Activated T-helper 1 cell treated with anti-CD3 and anti-CD28 coated beads, Interleukin-12 subunit alpha, Interleukin-12 subunit beta, Interleukin-2, Interleukin-4 antibody, amounts not matched to agents 30 ng/mL and 10 ng/mL and 1 ng/mL, durations not matched to agents 14 hours and 24 hours and 36 hours (primary cell): ENCODE measurements at places on chromosomes 7 and 10. TPM values are rescaled to one million over a fixed set of nuclear protein-coding genes. Genes with fewer than 3 reads are reported as not detected.

DNA sequence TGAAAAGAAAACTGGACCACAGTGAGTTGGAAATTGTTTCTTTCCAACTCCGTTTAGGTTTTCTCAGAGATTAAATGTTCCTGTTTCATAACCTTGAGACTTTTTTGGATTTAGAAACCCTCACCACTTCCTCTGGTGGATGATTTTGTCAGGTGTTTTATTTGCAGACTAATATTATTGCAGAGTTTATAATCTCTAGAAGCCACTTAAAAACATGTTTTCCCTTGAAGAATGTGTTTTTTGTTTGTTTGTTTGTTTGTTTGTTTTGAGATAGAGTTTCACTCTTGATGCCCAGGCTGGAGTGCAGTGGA is 520 bp upstream of the MICU1 start:
- H3K4me3 ChIP-seq, result peak overlapping the region; percentile 96
- no peak for DNase-seq
- H3K27me3 ChIP-seq, result peaks cover 6% of the 10 kb centered on the region
- peak overlapping the region; percentile 94 for H3K27ac ChIP-seq
- peaks cover 13% of the 10 kb centered on the region for H3K4me1 ChIP-seq

DNA sequence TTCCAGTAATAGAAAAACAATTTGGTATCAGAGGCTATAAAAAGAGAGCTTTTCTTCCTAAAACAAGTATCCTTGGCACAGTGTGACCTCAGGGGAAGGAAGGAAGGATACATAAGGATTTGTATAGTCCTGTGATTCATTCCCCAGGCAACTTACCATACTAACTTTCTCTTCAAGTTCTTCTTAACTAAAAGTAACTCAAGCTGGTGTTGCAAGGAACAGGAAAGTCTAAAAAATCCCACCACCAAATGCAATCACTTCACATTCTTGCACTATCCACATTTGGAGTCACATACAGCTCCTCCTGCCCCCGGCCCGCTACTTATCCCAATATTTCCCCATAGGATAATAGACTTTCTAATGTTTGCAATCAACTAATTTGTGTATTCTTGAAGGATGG is 84.8 kb downstream of the PRKAG2 start:
- DNase-seq, result no peak
- no peak overlapping the region for H3K27ac ChIP-seq
- H3K4me1 ChIP-seq, result peaks cover 6% of the 10 kb centered on the region
- H3K36me3 ChIP-seq, result no peaks in the 10 kb centered on the region

DNA sequence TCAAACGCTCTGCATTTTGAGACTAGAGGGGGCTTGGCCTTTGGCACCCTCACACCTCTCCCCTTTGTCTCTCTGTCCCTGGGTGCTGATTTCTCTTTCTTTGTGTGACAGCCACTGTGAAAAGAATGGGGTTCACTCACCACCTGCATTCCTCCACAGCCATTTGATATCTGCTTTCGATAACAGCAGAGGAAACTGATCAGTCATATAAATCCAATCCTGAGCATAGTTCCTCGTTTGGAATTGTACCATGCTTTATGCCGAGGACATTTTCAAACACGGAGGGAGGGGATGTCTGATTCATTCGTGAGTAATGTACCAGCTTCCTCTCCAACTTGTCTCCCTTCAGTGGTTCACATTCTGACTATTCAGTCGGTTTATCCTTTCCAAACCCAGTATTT is 15.8 kb downstream of the MET start:
- no peaks in the 10 kb centered on the region for H3K4me1 ChIP-seq
- H3K27ac ChIP-seq, result no peak overlapping the region
- no peak overlapping the region for H3K4me3 ChIP-seq
- peaks cover 25% of the 10 kb centered on the region for H3K27me3 ChIP-seq

NRF1 gene
- total RNA-seq, result 22.8 and 25.9 TPM in 2 replicates

GRCh38 chr7:26690135-26690805 is 174.1 kb downstream of the SKAP2 start:
- no peaks in the 10 kb centered on the region for H3K4me1 ChIP-seq
- DNase-seq, result no peak
- H3K27me3 ChIP-seq, result peaks cover 10% of the 10 kb centered on the region
- no peaks in the 10 kb centered on the region for H3K36me3 ChIP-seq
- no peak overlapping the region for H3K27ac ChIP-seq

GRCh38 chr10:96576277-96576980 is 10.4 kb downstream of the TM9SF3 start:
- no peaks in the 10 kb centered on the region for H3K27me3 ChIP-seq
- no peak overlapping the region for H3K27ac ChIP-seq
- DNase-seq, result no peak
- H3K36me3 ChIP-seq, result peaks cover 23% of the 10 kb centered on the region
- peaks cover 37% of the 10 kb centered on the region for H3K4me1 ChIP-seq
- no peak overlapping the region for H3K4me3 ChIP-seq

KNDC1 gene
- total RNA-seq, result 0.22 and 0.54 TPM in 2 replicates

SDK1 gene
- total RNA-seq, result 0.08 and 0.15 TPM in 2 replicates

DNA sequence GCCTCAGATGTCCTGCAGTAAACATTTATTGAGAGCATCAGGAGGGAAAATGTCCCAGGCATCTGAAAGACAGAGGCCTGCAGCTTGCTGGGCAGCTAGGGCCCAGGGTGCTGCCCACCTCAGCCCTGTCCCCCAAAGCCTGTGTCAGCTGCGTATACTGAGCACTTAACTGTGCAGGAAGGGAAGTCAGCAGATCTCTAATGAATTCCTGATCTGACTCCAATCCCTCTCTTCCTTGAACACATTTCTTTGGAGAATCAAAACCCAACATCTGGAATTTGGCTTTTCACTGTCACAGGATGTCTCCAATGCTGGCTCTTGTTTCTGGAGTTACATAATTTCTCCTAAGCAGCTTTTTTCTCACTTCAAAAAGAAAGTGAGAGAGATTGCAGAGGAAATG is 364.7 kb upstream of the NFE2L3 start:
- DNase-seq, result no peak
- H3K4me3 ChIP-seq, result no peak overlapping the region
- H3K27ac ChIP-seq, result no peak overlapping the region
- H3K4me1 ChIP-seq, result no peaks in the 10 kb centered on the region
- H3K36me3 ChIP-seq, result no peaks in the 10 kb centered on the region

GRCh38 chr7:25831062-25831691 is 320.8 kb upstream of the NFE2L3 start:
- peaks cover 5% of the 10 kb centered on the region for H3K27me3 ChIP-seq
- no peak overlapping the region for H3K4me3 ChIP-seq
- DNase-seq, result no peak
- no peaks in the 10 kb centered on the region for H3K4me1 ChIP-seq
- no peaks in the 10 kb centered on the region for H3K36me3 ChIP-seq

VWA2 gene
- not detected in 2 replicates for total RNA-seq

RGS10 gene
- total RNA-seq, result 142 and 150 TPM in 2 replicates

- H3K36me3 ChIP-seq, result peaks cover 13% of the 10 kb centered on the region
- DNase-seq, result no peak
- H3K4me3 ChIP-seq, result no peak overlapping the region
- H3K27ac ChIP-seq, result no peak overlapping the region
- peaks cover 3% of the 10 kb centered on the region for H3K27me3 ChIP-seq
Observed at GRCh38 chr10:110323503-110323902, 18.8 kb upstream of the SMNDC1 start.

PNLIPRP3 gene
- not detected in 2 replicates for total RNA-seq

DNA sequence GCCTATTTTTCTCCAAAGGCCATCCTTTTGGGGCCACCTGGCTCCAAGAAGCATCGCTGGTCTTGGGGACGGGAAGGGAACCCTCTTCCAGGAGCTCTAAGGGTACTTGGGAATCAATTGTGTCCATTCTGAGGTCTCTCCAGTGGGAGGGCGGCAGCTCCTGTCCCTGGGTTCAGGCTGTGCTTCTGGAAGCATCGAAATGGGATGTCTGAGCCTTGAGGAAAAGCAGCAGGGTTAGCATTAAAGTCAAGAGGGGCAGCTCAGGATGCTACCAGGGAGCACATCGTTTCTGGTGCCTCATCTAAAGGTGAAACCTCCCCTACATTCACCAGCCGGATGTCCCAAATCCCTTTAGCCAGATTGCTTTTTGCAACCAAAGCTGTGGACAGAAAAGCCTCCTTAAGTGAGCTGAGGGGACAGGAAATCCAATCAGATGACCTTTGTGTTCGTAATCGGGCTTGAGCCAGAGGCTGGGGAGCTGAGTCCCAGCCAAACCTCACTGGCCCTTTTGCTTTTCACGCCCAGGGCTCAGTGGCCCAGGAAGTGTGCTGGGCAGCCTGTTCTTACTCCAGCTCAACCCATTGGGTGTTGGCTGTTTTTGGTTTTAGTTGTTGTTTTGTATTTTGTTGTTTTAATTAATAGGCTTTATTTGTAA is 88.8 kb upstream of the ANLN start:
- H3K36me3 ChIP-seq, result peaks cover 3% of the 10 kb centered on the region
- no peak overlapping the region for H3K27ac ChIP-seq
- no peaks in the 10 kb centered on the region for H3K27me3 ChIP-seq
- no peak overlapping the region for H3K4me3 ChIP-seq

DNA sequence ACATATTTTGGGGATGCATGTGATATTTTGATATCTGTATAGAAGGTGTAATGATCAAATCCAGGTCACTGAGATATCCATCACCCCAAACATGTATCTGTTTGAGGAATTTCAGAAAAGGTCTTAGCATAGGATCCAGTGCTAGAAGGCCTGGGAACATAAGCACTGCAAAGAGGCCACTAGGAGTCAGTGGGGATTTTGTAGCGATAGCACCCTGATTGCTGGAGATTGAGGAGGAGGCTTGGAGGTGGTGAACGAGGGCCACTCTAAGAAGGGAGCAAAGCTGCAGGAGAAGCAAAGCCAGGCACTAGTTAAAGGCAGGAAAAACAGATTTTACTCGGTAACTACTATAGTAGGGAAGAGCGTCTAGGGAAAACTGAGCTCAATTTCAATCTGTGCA is 324.0 kb downstream of the LHFPL3 start:
- H3K4me3 ChIP-seq, result no peak overlapping the region
- H3K27me3 ChIP-seq, result peaks cover 9% of the 10 kb centered on the region
- DNase-seq, result no peak
- no peak overlapping the region for H3K27ac ChIP-seq

DNA sequence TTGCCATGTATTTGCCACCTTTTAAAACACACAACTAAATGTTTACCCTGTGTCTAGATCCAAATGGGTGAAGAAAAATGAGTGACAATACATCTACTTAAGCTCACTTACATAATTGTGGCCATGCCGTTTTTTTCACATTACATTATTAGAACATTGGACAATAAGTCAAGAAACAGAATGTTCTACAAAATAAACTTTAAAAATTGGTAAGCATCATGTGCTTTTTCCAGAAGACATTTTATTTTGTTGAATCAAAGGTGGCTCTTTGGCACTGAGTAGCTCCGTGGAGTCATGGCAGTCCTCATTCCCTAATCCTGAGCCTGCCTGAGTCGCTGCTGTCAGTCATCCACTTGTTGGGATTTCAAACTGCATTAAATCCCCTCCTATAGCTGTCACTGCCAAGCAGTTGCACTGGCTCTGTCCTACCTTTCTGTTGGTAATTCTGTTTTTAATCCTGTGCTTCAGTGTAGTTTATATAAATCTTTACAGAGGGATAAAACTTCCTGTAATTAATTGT is 32.3 kb downstream of the CAV1 start:
- no peaks in the 10 kb centered on the region for H3K36me3 ChIP-seq
- no peak overlapping the region for H3K27ac ChIP-seq
- DNase-seq, result no peak
- peaks cover 13% of the 10 kb centered on the region for H3K27me3 ChIP-seq
- no peak overlapping the region for H3K4me3 ChIP-seq

DNA sequence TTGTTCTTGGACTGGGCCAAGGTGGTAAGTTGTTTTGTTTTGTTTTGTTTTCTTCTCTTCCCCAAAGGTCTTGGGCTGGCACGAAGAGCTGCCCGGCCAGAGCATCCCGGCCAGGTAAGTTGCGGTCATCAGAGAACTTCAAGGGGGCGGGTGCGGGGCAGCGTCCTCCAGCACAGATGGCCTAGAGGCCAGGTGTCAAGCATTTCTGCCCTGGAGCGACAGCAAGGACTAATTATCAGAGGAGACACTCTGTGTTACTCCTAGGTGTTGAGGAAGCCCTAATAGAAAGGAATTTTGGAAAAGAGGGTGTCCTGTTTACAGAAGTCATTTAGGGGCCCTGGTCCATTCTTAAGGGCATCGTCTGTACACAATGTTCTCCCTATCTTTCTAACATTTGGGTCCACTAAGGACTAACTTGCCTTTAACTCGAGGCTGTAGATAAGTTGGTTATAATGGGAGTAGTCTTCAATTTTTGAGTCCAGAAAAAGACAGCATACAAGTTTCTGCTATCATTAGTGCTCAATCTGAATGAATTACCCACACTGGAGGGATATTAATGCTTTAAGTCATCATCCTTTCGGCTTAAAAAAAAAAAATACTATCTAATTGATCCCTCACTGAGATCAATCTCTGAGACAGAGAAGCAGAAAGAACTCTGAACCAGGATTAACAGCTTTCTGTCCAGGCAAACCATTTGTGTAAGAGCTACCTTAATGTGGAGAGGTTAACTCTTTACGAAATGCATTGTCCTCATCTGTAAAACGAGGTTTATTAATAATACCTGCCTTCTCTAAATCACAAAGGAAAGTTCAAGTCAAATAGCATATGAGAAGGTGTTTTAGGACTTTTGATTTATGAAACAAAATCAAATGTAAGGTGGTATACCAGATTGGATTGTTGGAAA is 1.5 kb downstream of the ITGB8 start:
- no peaks in the 10 kb centered on the region for H3K36me3 ChIP-seq
- H3K27me3 ChIP-seq, result peaks cover 55% of the 10 kb centered on the region
- no peak for DNase-seq
- H3K4me3 ChIP-seq, result peak overlapping the region; percentile 66

ASB10 gene
- not detected in 2 replicates for total RNA-seq

SPOCK2 gene
- 139 and 142 TPM in 2 replicates for total RNA-seq

DNA sequence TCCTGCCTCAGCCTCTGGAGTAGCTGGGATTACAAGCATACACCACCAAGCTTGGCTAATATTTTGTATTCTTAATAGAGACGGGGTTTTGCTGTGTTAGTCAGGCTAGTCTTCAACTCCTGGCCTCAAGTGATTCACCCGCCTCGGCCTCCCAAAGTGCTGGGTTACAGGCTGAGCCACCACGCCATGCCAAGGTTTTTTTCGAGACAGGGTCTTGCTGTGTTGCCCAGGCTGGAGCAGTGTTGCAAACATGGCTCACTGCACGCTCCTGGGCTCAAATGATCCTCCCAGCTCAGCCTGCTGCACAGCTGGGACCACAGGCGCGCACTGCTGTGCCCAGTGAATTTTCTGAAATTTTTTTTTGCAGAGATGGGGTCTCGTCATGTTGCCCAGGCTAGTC is 3.3 kb upstream of the SEC31B start:
- H3K4me1 ChIP-seq, result peaks cover 41% of the 10 kb centered on the region
- no peaks in the 10 kb centered on the region for H3K27me3 ChIP-seq
- peaks cover 45% of the 10 kb centered on the region for H3K36me3 ChIP-seq
- H3K4me3 ChIP-seq, result no peak overlapping the region
- DNase-seq, result no peak

- DNase-seq, result no peak
- H3K4me1 ChIP-seq, result no peaks in the 10 kb centered on the region
- H3K27me3 ChIP-seq, result no peaks in the 10 kb centered on the region
- H3K4me3 ChIP-seq, result no peak overlapping the region
- no peak overlapping the region for H3K27ac ChIP-seq
Observed at GRCh38 chr7:20653636-20654035, 38.2 kb downstream of the ABCB5 start.

- H3K36me3 ChIP-seq, result no peaks in the 10 kb centered on the region
- peaks cover 2% of the 10 kb centered on the region for H3K27me3 ChIP-seq
- H3K4me3 ChIP-seq, result no peak overlapping the region
- no peaks in the 10 kb centered on the region for H3K4me1 ChIP-seq
- no peak overlapping the region for H3K27ac ChIP-seq
Observed at GRCh38 chr10:13869295-13869664, 282.5 kb downstream of the PRPF18 start.

- H3K27me3 ChIP-seq, result no peaks in the 10 kb centered on the region
- H3K4me1 ChIP-seq, result no peaks in the 10 kb centered on the region
- H3K36me3 ChIP-seq, result peaks cover 30% of the 10 kb centered on the region
- DNase-seq, result no peak
- H3K4me3 ChIP-seq, result no peak overlapping the region
- no peak overlapping the region for H3K27ac ChIP-seq
Observed at GRCh38 chr7:44689427-44689826, 59.2 kb upstream of the ZMIZ2 start.
